ENCODE measurements at places on chromosomes 13 and 19.

DNA sequence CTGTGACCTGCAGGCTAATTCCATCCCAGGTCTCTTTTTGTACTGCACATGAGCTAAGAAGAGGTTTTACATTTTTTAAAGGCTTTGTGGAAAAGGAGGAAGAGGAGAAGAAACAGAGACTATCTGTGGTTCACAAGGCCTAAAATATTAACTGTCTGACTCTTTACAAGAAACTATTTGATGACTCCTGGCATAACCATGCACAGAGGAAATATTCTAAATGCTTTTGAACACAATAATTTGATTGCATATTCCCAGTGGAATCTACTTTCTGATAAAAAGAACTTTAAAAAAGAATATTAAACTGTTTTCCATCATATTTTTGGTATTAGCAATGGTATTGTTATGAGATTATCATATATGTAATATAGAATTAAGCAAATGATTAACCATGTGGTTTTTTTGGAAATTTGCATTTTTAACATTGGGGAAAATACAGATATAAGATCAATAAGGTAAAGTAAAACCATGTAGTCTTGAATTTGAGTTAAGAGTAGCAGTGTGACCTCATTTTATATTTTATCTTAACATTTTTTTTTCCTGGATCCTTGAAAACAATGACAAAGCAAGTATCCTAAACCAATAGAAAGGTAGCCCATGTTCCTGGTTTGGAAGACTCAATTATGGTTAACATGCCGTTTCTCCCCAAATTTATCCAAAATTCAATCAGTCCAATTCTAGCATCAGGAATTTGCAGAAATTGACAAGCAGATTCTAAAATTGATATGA, 251.0 kb downstream of the UQCRFS1 start:
- no peak for DNase-seq

GRCh38 chr13:42076309-42076713, 27.9 kb downstream of the DGKH start:
- DNase-seq = no peak

- DNase-seq = peak; percentile 33
These were observed 40.3 kb downstream of the RCBTB2 start for GRCh38 chr13:48492470-48493065.

DNA sequence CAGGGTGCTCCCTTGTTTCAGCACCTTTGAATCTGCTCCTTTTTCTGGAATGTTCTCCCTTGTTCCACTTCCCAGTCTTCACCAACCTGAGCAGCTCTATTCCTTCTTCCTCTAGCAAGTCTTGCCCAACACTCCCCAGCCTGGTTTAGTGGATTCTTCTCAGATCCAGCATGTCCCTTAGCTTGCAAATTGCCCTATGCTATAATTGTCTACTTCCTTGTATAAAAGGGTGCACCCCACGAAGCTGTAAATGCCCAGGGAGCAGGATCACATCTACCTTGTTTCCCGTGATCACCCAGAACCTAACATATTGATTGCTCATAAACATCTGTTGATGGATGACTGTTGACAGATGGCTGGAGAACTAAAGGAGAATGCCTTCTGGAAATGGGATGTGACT, 93.2 kb upstream of the C1QTNF9B start:
- DNase-seq = no peak

GRCh38 chr13:65656740-65657329, 1573.3 kb downstream of the PCDH9 start:
- DNase-seq = no peak

- no peak for DNase-seq
These were observed 5.8 kb downstream of the MLLT1 start for GRCh38 chr19:6273701-6274601.

- DNase-seq = no peak
These were observed 35.4 kb downstream of the PAN3 start for GRCh38 chr13:28173793-28174192.

DNA sequence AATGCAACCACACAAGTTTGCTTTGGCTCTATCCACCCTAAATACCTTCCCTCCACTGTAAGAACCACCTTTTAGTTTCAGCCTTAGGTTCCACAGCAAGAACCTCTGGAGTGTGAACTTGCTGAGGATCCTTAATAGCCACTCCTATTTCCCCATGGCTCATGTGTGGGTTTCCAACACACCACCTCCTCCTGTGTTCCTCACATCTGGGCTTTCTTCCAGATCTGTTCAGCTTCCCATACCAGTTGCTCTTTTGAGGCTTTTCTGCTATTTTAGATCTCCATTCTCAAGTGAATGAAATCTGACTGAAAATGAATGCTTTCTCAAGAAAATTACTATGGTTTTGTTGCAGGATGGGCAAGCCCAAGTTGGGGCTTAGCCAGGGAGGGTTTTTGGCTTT, 104.8 kb upstream of the MIR17HG start:
- DNase-seq = no peak

DNA sequence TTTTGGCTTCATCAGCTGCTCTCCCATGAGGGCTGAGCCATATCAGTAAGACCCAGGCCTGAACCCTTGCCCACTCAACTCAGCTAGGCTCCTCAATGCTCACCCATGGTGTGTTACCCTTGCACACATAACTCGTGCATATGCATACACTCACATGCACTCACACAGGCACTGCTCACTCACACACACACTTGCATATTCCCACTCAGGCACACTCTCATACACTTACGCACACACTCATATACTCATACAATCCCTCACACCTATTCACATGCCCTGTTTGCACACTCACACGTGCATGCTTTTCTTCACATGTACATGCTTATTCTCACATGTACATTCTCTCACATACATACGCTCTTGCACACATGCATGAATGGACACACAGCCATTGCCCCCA, 93.8 kb downstream of the SLC7A1 start:
- DNase-seq = no peak

DNA sequence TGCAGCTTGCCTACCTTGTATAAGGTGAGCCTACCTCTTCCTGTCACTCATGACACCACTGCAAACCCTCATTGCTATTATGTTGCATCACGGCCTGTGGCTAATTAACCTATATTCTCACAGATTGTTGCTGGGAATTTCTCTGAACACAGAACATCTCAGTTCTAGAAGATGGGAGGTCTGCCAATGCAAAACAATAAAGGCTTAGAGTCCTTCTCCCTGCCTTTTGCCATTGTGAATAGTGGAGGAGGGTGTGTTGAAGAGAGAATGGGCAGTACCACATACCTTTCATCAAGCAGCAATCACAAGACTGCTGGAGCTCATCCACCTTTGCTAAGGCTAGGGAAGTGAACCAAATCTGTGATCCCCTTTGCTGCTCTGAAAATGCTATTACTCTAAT, 34.4 kb downstream of the WDFY2 start:
- no peak for DNase-seq

DNA sequence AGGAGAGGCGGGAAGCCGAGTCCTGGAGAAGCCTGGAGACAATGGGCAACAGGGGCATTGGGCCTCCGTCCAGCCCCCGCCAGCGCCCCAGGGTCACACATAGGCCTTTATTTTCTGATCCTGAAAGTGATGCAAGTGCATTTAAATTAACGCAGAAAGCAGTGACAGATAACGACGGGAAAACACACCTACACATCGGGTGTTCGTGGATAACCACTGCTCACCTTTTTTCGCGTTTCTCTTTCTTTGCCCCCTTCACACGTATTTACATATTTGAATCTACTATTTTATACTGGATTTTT, 30.4 kb upstream of the GRTP1 start:
- DNase-seq = no peak

DNA sequence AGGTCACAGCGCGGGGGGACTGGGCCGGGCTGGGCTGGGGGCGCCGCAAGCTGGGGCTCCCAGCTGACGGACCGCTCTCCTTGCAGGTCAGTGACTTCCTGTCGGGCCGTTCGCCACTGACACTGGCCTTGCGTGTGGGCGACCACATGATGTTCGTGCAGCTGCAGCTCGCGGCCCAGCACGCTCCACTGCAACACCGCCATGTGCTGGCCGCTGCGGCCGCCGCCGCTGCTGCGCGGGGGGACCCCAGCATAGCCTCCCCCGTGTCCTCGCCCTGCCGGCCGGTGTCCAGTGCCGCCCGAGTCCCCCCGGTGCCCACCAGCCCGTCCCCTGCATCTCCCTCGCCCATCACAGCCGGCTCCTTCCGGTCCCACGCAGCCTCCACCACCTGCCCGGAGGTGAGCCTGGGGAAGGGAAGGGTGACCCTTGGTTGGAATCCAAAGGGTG, 5.7 kb downstream of the MIDN start:
- no peak for DNase-seq

DNA sequence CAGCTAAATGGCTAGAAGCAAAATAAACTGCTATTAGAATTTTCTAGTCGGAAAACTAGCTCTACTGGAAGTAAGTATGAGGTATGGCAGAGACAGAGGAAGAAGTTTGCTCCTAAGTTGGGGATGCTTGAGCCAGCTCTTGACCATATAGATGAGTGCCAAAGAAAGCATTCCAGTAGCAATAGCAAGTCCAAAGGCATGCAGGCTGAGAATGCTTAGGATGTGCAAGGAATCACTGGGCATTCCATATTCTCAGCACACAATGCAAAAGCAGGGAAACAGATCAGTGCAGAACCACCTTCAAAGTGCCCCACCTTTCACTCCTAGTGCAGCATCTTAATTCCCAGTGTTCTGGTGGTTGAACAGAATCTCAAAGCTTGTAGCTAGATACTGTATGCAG, 32.9 kb downstream of the SERTM1 start:
- DNase-seq = no peak

- no peak for DNase-seq
These were observed 60.5 kb downstream of the CCNE1 start for GRCh38 chr19:29872224-29872731.

DNA sequence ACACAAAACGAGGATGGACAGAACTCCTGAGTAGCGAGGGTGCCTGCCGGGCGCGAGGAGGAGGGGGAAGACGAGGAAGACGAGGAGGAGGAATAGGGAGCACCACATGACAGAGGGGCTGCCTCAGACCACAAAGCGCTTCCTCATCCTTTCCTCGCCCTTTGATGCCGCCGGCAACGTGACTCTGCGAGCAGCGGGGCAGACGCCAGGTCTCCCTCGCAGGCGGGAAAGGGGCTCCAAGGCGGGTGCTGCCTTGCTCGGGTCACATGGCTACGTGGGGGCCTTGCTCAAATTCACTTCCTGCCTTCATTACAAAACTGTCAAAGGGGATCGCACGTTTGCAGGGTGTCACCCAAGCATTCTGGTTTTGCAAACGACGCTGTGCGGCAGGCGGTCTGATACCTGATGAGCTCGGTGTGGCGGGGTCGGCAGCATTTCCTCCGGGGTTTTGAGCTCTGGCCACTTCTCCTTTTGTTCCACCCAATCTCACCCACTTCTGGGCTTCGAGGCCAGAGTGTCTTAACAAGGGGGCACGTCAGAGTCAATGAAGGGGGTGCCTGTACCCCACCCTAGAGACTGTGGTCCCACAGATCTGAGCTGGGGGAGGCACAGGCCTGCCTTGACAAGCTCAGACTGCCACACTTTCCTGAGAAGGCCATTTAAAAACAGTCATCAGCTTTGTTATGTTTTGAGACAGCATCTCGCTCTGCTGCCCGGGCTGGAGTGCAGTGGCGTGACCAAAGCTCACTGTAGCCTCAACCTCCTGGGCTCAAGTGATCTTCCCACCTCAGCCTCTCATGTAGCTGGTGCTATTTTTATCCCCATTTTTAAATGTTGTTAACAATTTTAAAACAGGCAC, 14.9 kb downstream of the MAP2K2 start:
- peak; percentile 54 for DNase-seq

DNA sequence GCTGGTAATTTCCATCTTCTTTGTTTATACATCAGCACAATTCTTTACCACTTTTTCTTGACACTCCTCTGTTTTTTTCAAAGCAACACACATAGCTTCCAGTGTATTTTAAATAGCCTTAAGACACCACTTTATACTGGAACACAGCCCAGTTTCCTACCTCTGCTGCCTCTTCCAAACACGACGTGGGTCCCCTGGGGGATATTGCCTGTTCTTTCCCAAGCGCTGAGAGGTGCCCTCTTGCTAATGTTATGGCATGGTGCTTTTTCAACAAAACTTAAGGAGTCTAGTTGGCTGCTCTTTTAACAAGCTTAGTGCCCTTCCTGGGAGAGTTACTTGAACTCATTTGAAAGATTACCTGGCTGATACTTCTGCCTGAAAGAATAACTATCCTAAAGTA, 112.7 kb downstream of the OLFM4 start:
- DNase-seq = no peak

GRCh38 chr13:37596805-37597204, 1.8 kb downstream of the POSTN start:
- DNase-seq = no peak
